ENCODE measurements at places on chromosomes 7 and 10.
A peak's percentile ranks its signal among the peaks of the same experiment; 100 is the strongest.

DNA sequence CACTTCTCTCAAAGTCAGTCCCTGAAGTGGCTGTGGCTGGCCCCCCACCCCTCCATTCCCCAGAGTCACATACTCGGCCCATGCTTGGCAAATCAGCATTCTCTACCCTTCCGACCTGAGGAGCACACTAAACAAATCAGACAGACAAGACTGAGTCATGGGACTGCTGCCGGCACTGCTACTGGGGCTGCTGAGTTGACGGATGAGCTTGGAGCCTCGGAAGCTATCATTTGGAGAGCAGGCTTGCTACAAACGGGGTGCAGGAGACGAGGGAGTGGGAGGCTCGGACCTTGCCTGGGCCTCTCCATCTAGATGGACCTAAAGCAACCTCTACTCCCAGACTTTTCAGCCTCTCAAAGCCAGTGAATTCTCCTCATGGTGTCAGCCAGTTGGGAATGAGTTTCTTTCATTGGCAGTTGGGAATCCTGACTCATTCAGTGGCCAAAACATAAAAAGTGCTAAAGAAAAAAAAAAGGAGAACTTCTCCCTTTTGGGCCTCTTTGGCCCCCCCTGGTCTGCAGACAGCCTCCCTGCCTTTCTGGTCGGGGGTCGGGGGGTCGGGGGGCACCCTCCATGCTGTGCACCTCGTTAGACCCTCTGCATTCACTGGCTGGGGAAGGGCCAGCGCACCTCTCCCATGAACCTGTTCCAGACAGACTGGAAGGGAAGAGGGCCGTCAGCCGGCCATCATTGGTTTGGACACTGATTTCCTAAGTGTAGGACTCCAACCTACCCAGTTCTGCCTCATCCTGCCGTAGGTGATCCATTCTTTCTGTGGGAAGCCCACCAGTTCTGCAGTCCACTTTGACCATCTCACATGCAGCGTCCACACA lies 52.3 kb upstream of the COL13A1 start:
- no peak for DNase-seq

- no peak for DNase-seq
These were observed 42.7 kb downstream of the PAXIP1 start for GRCh38 chr7:154960063-154960790.

GRCh38 chr10:36469585-36469984 lies 655.8 kb upstream of the ANKRD30A start:
- DNase-seq = no peak

DNA sequence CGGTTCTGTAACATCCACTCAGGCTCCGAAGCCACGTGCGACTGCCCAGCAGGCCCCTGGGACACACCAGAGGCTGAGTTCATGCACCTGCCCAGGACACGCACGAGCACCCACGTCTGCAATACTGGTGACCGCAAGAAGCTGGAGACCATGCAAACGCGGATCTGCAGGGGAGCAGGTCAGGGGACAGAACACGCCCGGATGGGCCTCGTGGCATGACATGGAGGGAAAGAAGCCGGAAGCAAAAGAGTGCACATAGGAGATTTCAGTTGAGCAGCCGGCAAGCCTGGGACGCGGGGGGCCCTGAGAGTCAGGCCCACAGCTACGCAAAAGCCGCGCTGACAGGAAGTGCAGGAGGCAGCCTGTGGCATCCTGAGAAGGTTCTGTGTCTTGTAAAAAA lies 73.7 kb downstream of the FOXL3 start:
- no peak for DNase-seq

DNA sequence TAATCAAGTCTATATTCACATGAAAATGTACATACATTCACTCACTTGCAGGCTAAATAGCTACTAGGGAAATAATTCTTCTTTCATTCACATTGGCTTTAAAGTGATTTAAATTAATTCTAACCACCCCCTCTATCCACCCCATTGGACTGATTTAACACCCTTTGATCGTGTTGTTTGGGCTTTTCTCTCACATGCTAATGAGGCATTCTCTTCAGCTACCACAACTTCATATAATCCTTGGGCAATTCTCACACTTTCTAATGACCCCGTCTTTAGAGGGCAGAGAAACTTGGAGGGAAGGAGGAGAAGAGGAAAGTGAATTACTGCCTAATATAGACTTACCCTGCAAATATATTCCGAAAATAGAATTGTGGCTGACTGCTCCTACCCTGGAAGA lies 24.6 kb downstream of the GRM3 start:
- DNase-seq = no peak

- peak; percentile 2 for DNase-seq
These were observed 38.0 kb upstream of the MKX start for GRCh38 chr10:27783660-27784059.

DNA sequence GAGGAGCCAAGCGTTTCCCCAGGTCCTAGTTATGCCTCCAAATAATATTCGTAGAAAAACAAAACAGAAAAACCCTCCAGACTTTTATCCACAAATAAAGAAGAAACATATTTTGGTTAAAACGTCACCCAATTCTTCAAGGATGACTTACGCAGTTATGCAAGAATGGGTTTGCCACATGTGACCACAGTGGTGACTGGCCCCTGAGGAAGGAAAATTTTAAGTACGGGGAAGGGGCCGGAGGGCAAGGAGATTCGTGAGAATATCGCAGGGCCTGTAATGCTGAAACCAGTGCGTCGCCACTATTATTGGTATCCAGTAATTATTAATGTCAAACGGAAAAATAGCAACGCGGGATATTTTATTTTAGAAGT lies 537 bp upstream of the MRPS24 start:
- no peak for DNase-seq

DNA sequence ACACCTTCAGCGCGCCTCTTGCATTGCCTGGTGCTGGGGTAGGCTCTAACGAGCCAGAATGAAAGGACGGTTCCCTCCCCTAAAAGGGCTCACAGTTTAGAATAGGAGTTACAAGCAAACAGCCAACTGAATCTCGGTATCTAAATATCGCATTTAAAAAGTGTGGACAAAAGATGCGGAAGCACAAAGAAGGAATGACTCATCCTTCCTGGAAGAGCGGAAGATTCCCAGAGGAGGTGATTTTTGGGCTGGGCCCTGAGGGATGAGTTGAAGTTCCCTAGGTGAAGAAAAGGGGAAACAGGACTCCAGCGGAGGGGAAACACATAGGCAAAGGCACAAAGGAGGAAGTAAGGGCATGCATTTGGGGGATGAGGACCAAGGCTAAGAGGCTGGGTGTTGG lies 29.9 kb downstream of the SRRM3 start:
- DNase-seq = no peak

DNA sequence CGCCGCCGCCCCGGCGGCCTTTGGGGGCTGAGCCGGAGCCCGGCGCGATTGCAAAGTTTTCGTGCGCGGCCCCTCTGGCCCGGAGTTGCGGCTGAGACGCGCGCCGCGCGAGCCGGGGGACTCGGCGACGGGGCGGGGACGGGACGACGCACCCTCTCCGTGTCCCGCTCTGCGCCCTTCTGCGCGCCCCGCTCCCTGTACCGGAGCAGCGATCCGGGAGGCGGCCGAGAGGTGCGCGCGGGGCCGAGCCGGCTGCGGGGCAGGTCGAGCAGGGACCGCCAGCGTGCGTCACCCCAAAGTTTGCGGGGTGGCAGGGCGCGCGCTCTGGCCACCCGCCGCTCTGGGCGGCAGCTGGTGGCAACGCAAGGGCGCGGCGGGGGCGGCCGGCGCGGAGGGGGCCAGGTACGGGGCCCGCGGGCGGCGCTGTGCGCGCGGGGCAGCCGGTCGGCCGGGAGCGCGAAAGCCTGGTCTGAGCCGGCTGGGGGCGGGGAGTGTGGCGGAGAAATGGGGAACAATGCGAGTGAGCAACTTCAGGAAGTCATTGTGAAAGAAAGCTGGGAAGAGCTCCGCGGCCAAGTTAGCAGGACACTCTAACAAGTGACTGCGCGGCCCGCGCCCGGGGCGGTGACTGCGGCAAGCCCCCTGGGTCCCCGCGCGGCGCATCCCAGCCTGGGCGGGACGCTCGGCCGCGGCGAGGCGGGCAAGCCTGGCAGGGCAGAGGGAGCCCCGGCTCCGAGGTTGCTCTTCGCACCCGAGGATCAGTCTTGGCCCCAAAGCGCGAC lies at the start of gene IKZF1:
IKZF1 (plus strand) TSS at position 588 of the 782 bp plus-strand sequence. CDS start 14,346 bp downstream, outside the sequence.
- peak; percentile 60 for DNase-seq

DNA sequence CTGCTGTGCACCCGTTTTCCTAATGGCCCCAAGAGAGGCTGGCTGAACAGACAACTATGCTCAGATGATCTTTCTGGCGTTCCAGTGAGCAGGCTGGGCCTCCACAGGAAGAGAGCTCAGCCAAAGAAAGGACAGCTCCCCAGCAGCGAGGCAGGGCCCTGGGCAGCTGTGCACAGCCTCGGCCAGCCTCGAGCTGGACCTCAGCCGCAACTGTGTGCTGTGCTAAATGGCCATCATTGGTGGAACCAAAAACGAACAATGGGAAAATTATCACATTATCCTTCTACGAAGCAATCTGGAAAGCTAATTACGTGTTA lies 97.5 kb downstream of the CTBP2 start:
- no peak for DNase-seq

- no peak for DNase-seq
These were observed 55.9 kb downstream of the PDIA4 start for GRCh38 chr7:148972375-148972774.
